GM04503 (cell line): ENCODE measurements at places on chromosomes 13 and 19.

- no peak for DNase-seq
Measured at GRCh38 chr13:32047088-32047487, 15.5 kb downstream of the FRY start.

- DNase-seq, result no peak
Measured at GRCh38 chr13:27918918-27919658, 712 bp upstream of the PDX1 start.

DNA sequence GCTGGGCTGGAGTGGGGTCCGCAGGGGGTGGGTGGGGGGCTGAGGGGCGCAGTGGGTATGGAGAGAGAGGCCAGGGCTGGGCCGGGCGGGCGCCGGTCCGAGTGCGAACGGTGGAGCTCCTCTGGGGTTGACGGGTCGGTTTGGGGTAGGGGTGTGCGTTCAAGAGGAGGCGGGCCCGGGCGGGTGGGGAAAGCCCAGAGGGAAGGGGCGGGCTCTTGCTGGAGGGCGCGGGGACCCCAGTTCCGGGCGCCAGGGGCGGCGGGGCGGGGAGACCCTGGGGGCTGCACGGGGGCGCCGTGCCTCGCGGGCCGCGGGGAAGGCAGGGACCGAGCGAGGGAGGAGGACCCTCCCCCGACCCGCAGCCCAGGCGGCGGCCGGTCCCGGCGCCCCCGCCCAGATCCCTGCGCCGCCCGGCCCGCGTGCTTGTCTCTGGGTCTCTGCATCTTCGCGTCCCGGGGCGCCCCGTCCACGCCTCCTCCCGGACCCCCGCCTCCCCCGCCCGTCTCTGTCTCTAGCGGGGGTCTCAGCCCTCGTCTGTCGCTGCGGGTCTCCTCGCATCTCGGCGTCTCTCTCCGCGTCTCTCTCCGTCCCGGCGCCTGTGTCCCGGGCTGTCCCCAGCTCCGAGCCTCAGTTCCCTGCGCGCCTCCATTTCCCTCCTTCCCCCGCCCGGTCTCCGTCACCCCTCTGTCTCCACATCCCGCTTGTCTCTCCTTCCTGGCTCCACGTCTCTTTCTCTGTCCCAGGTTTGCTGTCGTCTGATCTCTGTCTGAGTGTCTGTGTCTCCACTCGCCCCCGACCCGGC, 8.3 kb upstream of the SHISA7 start:
- DNase-seq, result no peak

DNA sequence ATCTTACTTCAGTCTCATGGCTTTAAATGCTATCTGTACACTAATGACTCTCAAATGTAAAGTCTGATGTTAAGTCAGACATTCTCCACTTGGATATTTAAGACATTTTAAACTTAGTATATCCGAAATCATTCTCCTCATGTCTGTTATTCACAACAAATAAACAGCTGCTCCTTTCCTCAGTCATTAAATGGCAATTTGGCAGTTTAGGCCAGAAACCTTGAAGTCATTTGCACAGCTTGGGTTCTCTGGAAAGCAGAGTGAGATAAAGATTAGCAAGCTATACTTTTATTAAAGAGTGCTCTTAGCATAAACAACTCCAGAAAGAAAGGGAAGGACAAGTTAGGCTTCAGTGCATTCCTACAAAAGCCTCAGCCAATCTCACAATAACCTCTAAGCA, 53.7 kb downstream of the DNAJC15 start:
- DNase-seq, result no peak

GRCh38 chr19:49779731-49780555, 13.1 kb downstream of the AP2A1 start:
- no peak for DNase-seq

- no peak for DNase-seq
Measured at GRCh38 chr13:43054803-43055802, 31.7 kb downstream of the DNAJC15 start.

DNA sequence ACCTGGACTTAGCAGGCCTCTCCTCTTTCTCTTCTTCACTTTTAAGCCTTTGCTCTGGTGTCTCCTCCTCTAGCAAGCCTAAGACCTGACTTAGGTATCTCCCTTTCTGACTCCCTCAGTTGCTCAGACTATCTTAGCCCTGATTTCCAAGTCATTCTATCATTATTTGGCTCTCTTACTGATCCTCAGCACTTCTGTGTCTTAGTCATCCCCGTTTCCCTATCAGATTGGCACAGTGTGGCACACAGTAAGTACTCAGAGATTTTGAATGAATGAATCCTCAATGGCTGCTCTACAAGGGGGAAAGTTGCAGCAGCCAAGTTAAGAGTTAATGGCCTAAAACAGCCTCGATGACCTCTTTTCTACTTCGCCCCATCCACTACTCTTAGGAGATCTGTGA, 8.2 kb downstream of the KCTD12 start:
- no peak for DNase-seq

DNA sequence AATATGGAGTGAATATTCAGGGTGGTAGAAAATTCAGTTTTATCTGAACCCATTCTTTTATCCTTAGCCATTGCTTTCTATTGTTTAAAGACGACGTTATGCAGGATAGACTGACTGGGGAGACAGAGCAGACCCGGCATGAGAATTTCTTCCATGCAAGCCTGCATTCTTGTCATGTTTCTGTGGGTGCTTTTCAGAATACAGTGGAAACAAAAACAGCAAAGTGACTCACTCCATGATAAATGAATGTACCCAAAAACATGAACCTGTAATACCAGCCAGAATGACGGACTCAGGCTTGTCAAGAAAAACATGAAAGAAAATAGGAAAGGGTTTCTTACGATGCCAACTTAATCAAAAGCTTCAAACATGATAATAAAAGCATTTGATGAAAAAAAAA, 924.0 kb downstream of the EFNB2 start:
- peak; percentile 9 for DNase-seq

GRCh38 chr19:53772943-53773342, 51.2 kb downstream of the NLRP12 start:
- peak; percentile 16 for DNase-seq

GRCh38 chr13:30140973-30141372, 166.4 kb downstream of the KATNAL1 start:
- DNase-seq, result no peak

GRCh38 chr13:74084375-74084935, 49.7 kb downstream of the KLF12 start:
- no peak for DNase-seq

DNA sequence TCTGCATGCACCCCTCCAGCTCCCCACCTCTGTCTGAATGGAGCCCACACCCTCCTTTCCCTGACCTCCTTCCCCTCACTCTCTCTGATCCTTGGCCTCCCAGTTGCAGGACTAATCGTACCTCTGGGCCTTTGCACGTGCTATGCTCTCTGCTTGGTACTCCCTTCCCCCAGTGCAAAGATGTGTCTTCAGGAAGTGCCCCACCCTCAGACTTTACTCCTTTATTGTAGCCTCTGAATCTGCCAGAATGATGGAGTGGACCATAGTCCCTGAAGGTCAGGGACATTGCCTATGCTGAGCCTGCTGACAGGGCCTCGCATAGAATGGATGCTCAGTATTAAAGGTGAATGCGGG, 1.3 kb upstream of the JUND start:
- no peak for DNase-seq

DNA sequence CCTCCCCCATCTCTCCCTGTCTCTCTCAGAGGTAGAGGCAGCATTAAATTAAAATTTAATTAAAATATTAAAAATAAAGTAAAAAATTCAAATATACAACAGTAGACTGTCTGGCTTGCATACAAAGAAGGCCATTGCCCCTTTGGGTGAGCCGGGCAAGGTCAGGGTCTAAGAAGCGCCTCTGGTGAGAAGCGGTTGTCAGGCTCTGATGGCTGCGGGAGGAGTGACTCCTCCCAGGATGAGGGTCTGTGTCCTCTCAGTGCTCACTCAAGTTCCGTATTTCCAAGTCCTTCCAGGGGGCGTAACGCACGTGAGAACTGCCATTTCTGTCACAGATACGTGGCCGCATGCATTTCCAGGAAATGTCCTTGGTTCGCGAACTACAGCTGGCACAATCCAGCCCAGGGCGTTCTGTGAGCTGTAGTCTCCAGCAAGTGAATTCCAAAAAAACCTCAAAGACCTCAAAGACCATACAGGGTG, 737 bp upstream of the ZNF181 start:
- DNase-seq, result no peak

- DNase-seq, result no peak
Measured at GRCh38 chr13:45623516-45624090, 8.1 kb upstream of the ERICH6B start.

GRCh38 chr19:44848036-44848811, 2.1 kb downstream of the NECTIN2 start:
- DNase-seq, result no peak

DNA sequence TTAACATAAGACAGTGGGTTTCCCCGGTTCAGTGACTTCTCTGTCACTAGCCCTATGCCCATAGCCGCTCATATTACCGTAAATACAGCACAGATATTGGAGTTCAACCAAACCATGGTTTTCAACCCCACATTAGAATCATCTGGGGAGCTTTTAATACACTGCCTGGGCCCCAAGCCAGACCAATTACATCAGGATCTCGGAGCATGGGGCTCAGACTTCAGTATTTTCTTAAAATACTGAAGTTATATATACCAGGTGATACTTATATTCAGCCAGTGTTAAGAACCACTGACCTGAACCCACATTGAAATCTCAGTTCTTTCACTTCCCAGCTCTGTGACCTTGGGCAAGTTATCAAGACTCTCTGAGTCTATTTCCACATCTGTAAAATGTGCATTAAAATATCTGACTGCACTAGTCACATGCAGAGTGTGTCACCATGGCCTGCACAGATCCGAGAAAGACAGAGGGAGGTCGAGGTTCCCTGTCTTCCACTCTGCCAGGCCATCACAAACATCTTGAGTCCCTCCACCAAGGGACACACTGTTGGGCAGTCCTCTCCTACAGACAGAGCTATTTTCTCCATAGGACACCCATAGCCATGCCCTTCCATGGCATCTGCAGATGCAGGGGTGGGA, 32.2 kb upstream of the IPO5 start:
- DNase-seq, result no peak

- no peak for DNase-seq
Measured at GRCh38 chr13:44007451-44007850, 127.7 kb downstream of the LACC1 start.
